DMS79 (cell line): ENCODE measurements at places on chromosomes 6 and 20.

GRCh38 chr6:155958550-155958949 lies 502.9 kb upstream of the NOX3 start:
- DNase-seq = peak; percentile 3

DNA sequence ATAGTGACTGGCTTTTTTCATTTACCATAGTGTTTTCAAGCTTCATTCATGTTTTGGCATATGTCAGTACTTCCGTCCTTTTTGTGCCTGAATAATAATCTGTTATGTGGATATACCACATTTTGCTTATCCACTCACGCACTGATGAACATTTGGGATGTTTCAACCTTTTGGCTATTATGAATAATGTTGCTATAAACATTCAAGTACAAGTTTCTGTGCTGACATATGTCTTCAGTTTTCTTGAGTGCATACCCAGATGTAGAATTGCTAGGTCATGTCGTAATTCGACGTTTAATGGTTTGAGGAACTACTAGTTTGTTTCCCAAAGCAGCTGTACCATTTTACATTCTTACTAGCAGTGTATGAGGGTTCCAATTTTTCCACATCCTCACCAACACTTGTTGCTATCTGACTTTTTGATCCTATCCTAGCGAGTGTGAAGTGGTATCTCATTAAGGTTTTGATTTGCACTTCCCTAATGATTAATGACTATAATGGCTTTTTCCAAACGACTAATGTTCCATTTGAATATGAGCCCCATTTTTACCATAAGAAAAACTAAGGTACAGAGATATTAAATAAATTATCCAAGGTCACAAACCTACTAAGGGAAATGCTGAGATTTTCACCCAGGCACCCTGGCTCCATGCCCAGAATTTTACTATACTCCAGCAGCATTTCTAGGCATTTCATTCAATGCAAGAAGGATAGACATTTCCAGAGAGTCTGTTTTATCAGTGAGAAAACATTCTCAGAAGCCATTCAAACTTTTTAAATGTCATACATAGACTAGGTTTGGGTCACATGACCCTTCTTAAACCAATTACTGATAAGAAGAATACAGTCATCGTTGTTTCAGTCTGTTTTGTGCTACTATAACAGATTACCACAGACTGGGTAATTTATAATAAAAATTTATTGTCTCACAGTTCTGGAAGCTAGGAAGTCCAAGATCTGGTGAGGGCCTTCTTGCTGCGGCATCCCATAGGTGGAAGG lies 71.1 kb upstream of the RUNX2 start:
- DNase-seq = no peak

DNA sequence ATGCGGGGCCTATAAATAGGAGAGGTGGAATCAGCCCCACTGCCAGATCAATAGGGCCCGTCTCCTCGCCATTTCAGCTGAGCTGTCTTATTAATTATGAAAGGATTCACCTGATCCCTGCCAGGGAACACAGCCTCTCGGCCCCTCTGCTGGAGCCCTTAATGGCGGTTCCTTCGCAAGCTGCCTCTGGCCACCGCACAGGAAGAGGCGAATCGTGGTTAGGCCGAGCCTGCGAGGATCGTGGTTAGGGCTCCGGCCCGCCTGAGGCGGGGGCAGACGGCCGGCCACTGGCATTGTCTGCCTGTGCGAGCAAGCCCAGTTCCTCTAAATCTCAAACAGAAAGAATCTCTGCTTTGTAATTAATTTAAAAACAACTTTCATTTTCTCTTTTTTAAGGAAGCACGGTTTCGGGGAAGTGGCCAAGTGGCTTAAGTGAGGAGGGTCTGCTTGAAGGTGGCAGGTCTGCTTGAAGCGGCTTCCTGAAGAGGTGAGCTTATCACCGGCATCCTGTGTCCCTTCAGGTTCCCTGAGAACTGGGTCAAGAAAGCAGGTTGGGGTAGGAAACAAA lies 9.2 kb downstream of the NRN1 start:
- no peak for DNase-seq

DNA sequence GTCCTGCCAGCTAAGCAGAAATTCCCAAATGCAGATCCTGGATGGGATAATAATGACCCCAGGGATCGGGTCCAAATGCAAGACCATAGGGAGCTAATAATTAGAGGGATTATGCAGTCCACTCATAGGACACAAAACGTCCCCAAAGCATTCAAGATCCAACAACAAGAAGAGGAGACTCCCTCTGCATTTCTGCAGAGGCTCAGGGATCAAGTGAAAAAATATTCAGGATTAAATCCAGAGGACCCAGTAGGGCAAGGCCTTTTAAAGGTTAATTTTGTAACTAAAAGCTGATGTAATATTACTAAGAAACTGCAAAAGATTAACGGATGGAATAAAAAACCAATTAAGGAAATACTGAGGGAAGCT lies 22.2 kb downstream of the HLA-A start:
- no peak for DNase-seq

DNA sequence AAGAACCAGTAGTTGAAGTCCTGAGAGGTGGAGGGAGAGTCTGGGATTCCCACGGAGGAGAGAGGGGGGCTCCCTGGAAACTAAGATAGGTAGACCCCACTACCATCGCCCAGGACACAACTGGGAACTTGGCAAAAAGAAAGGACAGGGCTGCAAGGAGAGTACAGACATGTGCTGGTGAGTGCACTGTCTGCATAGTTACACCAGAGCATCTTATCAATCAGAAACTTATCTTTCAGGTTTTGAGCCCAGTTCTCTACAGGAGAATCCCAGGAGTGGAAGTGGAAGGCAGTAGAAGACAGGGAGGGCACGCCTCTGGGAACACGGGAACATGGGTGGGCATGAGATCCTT lies 12.2 kb downstream of the NFKBIL1 start:
- no peak for DNase-seq

DNA sequence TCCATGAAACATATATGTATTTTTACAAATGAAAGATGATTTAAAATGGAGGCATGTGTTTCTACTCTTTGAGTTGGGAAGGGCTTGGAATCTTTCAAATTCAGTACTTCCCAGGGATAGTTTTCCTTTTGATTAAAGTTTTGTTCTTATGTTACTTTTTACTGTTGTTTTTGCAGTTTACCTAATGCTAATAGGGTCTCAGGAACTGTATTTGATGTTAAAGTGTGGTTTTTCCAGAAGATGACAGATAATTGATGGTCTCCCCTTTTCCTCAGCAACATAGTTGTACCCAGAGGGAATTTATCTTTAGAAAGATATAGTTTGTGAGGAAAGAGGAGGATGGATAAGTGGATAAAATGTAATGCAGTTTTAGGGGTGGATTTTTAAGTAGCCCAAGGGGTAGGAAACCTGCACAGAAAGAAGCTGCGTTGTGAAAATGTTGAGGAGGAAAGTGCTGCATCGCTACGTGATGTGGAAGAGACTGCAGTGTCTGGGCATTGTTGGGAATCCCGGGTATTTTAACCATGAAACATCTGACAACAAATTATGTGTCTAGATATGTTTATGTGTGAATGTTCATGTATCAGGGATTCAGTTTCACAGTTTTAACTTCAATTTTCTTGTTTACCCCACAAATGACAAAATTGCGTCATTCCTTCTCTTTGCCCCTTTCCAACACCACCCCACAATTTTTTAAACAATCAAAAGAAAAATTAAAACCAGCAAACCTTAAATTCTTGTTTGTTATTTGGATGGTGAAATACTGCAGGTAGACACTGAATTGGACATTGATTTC lies 42.3 kb downstream of the GNAS start:
- no peak for DNase-seq

- DNase-seq = peak; percentile 73
Observed at GRCh38 chr6:15090145-15090579, 155.7 kb upstream of the JARID2 start.

DNA sequence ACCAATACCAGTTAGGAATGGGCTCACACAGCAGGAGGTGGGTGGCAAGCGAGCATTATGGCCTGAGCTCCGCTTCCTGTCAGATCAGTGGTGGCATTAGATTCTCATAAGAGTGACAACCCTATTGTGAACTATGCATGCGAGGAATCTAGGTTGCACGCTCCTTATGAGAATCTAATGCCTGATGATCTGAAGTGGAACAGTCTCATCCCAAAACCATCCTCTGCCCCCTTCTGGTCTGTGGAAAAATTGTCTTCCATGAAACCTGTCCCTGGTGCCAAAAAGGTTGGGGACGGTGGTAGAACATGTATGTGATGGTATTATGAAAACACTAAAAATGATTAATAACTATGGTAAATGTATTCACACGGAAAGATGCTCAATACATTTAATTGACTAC lies 99.7 kb upstream of the HIVEP1 start:
- DNase-seq = no peak

GRCh38 chr20:47355489-47356219 lies 845 bp downstream of the ZMYND8 start:
- DNase-seq = no peak

DNA sequence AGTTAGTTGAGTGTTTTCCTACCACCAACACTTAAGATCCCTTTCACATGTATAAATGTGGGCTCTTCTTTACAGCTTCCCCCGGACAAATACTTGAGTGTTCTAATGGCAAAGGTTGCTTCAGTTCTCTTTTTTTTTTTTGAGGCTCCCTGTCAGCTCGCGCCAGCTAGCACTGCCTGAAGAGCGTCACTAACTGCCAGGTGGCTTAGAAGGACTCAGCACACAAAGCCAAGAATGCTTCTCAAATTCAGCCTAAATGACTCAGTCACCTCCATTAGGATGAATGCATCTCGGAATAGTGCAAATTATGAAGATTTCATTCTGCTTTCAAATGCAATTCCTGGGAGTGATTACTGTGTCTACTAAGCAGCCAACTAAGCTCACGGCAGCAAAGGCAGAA lies 150.7 kb upstream of the BTBD3 start:
- DNase-seq = peak; percentile 81

DNA sequence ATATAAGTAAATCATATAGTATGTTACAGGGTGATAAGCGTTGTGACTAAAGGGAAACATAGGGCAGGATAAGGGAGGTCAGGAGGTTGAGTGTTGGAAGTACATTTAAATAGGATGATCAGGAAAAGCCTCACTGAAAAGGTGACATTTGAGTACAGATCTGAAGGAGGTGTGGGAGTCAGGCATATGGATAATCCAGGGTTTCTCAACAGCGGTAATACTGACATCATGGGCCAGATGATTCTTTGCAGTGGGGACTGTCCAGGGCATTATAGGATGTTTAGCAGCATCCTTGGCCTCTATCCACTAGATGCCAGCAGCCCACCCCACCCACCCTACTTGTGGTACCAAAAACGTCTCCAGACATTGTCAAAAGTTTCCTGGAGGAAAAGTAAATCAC lies 292.6 kb upstream of the PREP start:
- no peak for DNase-seq

- DNase-seq = no peak
Observed at GRCh38 chr6:106752641-106753040, 123.3 kb downstream of the QRSL1 start.

GRCh38 chr6:116975600-116975999 lies 98.6 kb downstream of the RFX6 start:
- DNase-seq = no peak

DNA sequence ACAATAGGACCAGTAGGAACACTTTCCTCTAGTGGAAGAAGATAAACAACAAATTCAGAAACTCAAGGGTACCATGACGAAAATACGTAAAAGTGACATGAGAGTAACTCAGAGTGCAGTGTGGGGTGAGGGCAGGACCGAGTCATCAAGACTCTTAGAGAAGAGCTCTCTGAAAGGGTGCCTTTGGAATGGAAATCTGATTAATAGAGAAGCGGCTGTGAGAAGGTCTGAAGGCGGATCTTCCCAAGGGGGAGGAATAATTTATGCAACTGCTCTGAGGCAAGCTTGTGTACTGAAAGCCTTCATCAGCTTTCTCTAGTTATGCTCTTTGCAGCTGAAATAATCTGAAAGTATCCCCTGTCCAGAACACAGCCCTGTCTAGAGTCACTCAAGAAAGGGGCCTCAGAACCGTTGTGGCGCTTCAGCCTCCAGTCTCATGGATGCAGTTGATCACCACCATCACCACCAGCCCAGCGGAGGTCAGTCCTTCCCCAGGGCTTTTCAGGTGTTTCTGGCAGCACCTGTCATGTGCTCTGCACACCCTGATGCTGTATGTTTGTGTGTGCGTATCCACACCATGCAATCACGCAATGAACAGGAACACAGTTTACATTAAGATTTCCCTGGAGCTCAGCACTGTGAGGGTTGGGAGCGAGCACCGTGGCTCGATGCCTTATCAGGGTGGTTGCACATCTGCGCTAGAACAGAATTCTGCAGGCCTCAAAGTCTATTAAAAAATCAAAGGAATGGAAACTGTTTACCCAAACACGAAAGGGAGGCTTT lies 396.5 kb downstream of the SMOC2 start:
- no peak for DNase-seq

DNA sequence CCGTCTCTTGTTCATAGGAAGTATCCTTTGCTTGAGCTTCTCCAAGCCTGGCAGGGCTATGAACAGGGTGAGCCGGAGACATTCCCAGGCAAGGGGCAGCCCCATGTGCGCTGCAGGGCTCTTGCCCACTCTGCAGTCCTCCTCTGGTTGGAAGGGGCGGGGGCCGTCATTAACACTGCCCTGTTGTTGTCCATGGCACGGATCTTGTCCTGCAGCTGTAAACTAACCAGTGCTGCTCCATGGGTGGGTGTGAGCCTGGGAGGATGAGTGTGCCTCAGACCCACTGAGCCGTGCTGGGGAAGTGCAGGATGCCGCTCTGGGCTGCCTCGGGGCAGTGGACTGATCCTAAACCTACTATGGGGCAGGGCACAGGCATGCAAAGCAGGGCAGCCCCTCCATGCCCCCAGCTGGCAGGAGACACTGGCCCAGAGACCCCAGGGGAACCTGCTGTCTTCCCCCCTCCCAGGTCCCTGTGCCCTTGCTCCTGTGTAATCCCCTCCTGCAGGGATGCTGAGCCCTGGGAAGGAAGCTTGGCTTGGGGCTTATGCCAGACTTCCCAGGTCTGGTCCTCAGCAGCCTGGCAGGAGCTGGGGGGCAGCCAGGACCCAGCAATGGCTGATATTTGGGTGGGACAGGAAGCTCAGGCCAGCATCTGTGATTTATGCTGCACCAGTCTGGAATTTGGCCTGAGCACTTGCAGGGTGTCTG lies 8.5 kb downstream of the EBF4 start:
- DNase-seq = no peak

DNA sequence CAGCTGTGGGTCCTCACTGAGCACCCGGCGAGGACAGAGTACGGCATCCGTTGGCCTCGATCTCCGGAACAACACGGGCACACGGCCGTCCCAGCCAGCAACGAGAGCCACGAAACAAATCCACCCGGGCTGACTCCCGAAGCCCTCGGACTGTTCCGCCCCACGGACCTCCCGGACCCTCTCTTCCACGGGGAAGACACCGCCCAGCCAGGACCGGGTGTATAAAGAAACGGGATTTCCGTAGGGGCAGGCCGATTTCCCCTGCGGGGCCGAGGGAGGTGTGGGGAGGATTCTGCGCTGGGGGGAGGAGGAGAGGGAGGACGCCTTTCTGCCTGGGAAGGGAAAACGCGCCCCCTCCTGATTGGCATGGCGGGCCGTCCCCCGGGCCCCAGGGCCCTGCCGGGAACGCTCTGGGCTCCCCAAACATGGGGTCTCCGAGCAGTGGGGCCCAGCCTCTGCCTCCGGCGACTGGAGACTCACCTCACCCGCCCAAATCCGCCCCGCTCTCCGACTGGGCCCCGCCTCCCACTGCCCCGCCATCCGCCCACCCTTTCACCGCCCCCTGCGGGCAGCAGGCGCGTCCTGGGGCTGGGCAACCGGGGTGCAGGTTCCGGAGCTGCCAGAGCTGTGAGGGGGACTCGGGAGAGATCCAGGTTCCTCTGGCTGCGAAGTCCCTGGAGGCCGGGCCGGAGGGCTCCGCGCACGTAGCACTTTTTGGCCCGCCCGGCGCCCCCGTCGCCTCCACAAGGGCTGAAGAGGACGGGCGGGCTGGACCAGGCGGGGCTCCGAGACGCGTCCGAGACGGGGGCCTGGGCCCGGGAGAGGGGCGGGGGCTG lies 679 bp upstream of the PPDPF start:
- DNase-seq = peak; percentile 84

- no peak for DNase-seq
Observed at GRCh38 chr6:113004470-113005270, 657.5 kb downstream of the RFPL4B start.
